ENCODE measurements at places on chromosomes 7 and 10. TPM values are rescaled to one million over a fixed set of nuclear protein-coding genes. Genes with fewer than 3 reads are reported as not detected.

The HOXA9 gene
- not detected for total RNA-seq

The WDFY4 gene
- not detected for total RNA-seq

The C10orf90 gene
- 0.88 TPM for total RNA-seq

The NRF1 gene
- total RNA-seq, result 8.7 TPM

The PLAU gene
- 188 TPM for total RNA-seq

The THSD7A gene
- total RNA-seq, result under 0.01 TPM

The RBM17 gene
- total RNA-seq, result 40.2 TPM

The SLC13A1 gene
- total RNA-seq, result not detected

The ASB13 gene
- 11.7 TPM for total RNA-seq

The TMEM72 gene
- not detected for total RNA-seq

The ZNF503 gene
- 2.2 TPM for total RNA-seq

The ANKRD61 gene
- total RNA-seq, result 0.20 TPM

The IFIT1B gene
- not detected for total RNA-seq

The PKD2L1 gene
- total RNA-seq, result not detected

The FGFBP3 gene
- total RNA-seq, result 0.12 TPM

The AKR1C4 gene
- not detected for total RNA-seq

The STEAP4 gene
- not detected for total RNA-seq

The ZDHHC4 gene
- total RNA-seq, result 68.4 TPM

The SERPINE1 gene
- total RNA-seq, result 238 TPM

The TEX47 gene
- total RNA-seq, result not detected

The HOXA3 gene
- 0.98 TPM for total RNA-seq

The COL17A1 gene
- 2.6 TPM for total RNA-seq

The SLC26A4 gene
- total RNA-seq, result 1.4 TPM

The PAPOLB gene
- total RNA-seq, result not detected

The DNAJC12 gene
- 3.9 TPM for total RNA-seq

The ZNF804B gene
- total RNA-seq, result not detected

The CFAP70 gene
- not detected for total RNA-seq

The HDAC9 gene
- 21.1 TPM for total RNA-seq

The CASTOR2 gene
- total RNA-seq, result 2.3 TPM

The SEMA3C gene
- 111 TPM for total RNA-seq

The CYP3A7 gene
- total RNA-seq, result not detected

The MTERF1 gene
- 12.8 TPM for total RNA-seq

The LSM5 gene
- 86.7 TPM for total RNA-seq

The PCLO gene
- 1.2 TPM for total RNA-seq

The TAS2R41 gene
- total RNA-seq, result not detected

The TCAF2 gene
- 4.2 TPM for total RNA-seq

The CYP3A5 gene
- total RNA-seq, result 0.24 TPM

The EPHA1 gene
- not detected for total RNA-seq

The GBX1 gene
- not detected for total RNA-seq

The PIP4K2A gene
- 40.5 TPM for total RNA-seq

The SSBP1 gene
- total RNA-seq, result 328 TPM

The RNF133 gene
- total RNA-seq, result not detected

All from RPMI7951 (cell line).